ENCODE measurements at places on chromosomes 7 and 10.

GRCh38 chr10:16674147-16674703 is 143.0 kb downstream of the RSU1 start:
- no peak for DNase-seq

- DNase-seq, result no peak
Measured at GRCh38 chr10:75276069-75276872, 40.5 kb upstream of the COMTD1 start.

GRCh38 chr10:113563306-113564088 is 10.6 kb downstream of the HABP2 start:
- DNase-seq, result no peak

DNA sequence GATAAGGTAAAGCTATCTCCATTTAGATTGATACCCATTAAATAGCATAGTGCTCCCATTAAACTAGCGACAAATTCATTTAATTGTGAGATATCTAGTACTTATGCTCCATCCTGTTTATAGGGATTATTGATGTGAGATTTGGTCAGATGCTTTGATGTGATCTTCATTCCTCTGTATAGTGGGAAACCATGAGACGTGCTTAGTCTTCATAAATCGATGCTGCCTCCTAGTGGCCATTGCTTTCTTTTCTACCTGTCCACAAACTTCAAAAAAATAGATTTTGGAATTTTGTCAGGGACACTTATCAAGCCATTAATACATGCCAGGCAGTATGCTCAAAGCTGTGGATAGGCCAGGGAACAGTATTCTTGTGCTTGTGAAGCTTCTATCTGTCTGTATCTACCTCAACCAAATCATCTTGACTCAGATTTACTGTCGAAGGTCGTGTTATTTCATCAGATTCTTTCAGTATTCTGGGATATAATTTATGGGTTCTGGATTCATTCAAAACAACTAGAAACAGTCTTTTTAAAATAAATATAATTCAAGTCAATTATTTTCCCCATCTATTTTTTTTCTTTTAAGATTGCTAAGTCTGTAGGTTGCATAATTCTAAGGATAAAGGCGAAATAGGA is 12.0 kb downstream of the LSM8 start:
- DNase-seq, result no peak

DNA sequence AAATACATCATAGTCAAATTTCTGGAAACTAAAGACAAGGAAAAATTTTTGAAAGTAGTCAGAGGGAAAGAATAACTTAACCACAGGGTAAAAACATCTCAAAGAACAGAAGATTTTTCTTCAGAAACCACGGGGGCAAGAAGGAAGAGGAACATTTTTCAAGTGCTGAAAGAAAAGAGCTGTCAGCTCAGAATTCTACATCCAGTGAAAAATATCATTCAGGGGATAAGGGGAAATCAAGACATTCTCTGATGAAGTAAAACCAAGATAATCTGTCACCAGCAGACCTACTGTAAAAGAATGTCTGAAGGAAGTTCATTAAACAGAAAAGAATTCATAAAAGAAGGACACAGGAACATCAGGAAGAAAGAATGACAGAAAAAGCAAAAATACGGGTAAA is 111.2 kb upstream of the TMEM72 start:
- no peak for DNase-seq

DNA sequence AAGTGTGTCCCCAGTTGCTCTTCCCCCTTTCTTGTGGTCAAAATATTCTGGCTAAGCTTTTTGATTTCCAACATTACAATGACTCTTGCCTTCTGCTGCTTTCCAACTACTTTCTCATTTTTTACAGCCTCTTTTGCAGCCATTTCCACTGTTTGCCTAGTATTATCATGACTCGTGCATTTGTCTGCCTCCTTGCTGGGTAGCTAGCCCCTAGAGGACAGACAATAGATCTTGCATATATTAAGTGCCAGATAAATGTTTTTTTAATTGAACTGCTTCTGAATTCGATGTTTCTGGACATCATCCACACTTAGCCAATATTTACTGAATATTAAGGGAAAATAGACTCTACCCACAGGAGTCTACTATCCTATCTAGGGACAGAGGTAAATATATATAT is 124.5 kb downstream of the POU6F2 start:
- no peak for DNase-seq

All from esophagus squamous epithelium (tissue), 5 donors.